PC-9 (cell line): ENCODE measurements at places on chromosomes 12 and 14. TPM values are rescaled to one million over a fixed set of nuclear protein-coding genes. Genes with fewer than 3 reads are reported as not detected.

- no peaks in the 10 kb centered on the region for H3K27me3 ChIP-seq
- no peak overlapping the region for H3K27ac ChIP-seq
- no peaks in the 10 kb centered on the region for H3K4me1 ChIP-seq
- no peak overlapping the region for H3K4me3 ChIP-seq
Observed at GRCh38 chr12:76260390-76260748, 87.8 kb downstream of the BBS10 start.

DNA sequence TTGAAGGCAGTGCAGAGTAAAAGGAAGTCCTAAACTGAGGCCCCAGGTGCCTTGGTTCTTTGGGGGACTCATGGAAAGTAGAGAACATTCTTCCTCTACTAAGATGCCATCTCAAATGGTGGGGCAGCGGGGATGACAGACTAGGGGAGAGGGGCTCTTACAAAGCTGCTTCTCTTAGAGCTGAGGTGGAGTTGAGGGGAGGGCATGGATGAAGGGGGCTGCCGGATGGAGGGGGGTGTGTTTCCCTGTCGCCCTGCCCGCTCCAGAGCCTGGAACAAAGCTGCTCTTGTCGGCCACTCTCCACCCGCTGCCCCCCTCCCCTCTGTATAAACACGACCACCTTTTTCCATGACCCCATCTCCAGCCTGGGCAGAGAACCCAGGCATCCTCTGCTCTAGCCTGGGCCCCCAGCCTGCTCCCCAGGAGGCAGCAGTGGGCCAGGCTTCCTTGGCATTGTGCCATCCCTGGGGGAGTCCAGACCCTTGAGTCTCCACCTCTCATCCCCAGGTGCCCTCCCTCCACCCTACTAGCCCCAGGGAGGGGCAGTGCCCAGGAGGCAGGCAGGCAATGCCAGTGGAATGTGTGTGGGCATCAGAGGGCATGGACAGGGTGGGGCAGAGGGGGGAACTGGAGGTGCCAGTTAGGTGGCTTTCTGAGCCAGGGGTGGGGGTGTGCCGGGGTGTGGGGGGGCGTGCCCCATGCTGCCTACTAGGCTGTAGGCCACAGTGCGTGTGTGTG is 1.7 kb downstream of the RARG start:
- H3K27ac ChIP-seq = peak overlapping the region; percentile 29; the same call in 1 of the 2 replicates
- peaks cover 64% of the 10 kb centered on the region for H3K4me1 ChIP-seq
- no peaks in the 10 kb centered on the region for H3K27me3 ChIP-seq
- H3K4me3 ChIP-seq = peak overlapping the region; percentile 100
- H3K36me3 ChIP-seq = peaks cover 10% of the 10 kb centered on the region; the same call in 1 of the 2 replicates
- peak; percentile 92 for DNase-seq

GRCh38 chr12:14613718-14614117 is 46.0 kb upstream of the PLBD1 start:
- H3K4me3 ChIP-seq = no peak overlapping the region
- H3K27me3 ChIP-seq = no peaks in the 10 kb centered on the region
- no peak overlapping the region for H3K27ac ChIP-seq
- no peak for DNase-seq
- no peaks in the 10 kb centered on the region for H3K4me1 ChIP-seq

- H3K27me3 ChIP-seq = no peaks in the 10 kb centered on the region
- no peak overlapping the region for H3K4me3 ChIP-seq
- DNase-seq = no peak
- peaks cover 36% of the 10 kb centered on the region for H3K4me1 ChIP-seq
Observed at GRCh38 chr12:89821896-89822295, 113.3 kb upstream of the ATP2B1 start.

GRCh38 chr14:33454707-33455106 is 496.2 kb downstream of the EGLN3 start:
- H3K27me3 ChIP-seq = no peaks in the 10 kb centered on the region
- no peak overlapping the region for H3K4me3 ChIP-seq
- no peak for DNase-seq
- no peaks in the 10 kb centered on the region for H3K4me1 ChIP-seq
- H3K27ac ChIP-seq = no peak overlapping the region

DNA sequence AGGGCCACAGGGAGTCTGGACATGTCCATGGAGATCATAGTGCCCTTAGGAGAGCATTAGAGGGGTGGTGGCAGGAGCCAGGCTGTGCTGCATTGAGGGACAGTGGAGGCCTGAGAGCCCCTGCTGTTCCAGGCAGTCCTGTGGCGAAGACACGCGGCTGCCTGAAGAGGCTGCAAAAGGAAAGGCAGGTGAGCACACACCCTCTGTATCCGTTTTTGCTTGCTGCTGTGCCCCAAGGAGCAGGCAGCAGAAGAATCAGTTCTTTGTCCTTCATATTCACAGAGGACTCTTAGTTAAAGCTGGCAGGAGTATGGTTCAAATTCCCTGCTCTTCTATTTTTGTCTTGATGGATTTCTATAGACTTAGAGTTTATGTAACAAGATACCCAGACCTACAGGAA is 4.5 kb downstream of the SLC35E3 start:
- DNase-seq = no peak
- H3K4me1 ChIP-seq = peaks cover 15% of the 10 kb centered on the region
- H3K27me3 ChIP-seq = no peaks in the 10 kb centered on the region

- peaks cover 31% of the 10 kb centered on the region for H3K36me3 ChIP-seq
- peak; percentile 90 for DNase-seq
- no peaks in the 10 kb centered on the region for H3K27me3 ChIP-seq
- H3K4me1 ChIP-seq = peaks cover 62% of the 10 kb centered on the region
Observed at GRCh38 chr14:73723797-73724661, 9.8 kb upstream of the PNMA1 start.

DNA sequence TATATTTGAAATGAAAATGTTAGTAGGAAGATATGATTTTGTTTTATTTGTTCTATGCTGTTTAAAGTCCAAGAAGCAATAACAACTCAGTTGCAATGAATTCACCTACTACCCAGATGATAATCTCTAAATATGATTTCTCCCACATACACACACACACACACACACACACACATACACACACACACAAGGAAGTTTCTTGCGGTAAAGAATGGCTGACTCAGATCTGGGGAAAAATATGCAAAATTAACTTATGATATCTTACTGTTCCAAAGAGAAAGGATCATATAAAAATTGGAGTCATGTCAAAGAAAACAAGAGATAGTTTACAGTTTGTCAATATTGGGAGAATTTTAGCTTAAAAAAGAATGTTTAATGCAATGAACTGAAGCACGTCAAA is 456.7 kb downstream of the SLC16A7 start:
- no peak overlapping the region for H3K27ac ChIP-seq
- no peaks in the 10 kb centered on the region for H3K4me1 ChIP-seq
- no peak overlapping the region for H3K4me3 ChIP-seq
- H3K36me3 ChIP-seq = no peaks in the 10 kb centered on the region
- no peaks in the 10 kb centered on the region for H3K27me3 ChIP-seq
- DNase-seq = no peak

DNA sequence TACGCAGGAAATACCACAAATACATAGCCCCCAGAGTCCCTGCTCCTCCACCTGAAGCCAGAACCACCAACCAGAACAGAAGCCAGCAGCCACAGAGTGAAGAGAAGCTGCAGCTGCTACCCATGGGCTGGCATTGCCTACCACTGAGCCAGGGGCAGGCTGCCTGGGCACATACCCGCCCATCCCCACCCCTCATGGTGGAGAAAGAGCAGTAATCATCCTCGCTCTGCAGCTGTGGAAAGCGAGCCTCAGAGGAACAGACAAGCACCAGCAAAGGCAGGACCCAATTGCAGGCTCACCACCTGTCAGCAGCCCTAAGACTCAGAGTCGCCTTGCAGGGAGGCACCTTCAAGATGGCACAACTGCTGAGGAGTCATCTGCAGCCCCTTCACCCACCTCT is 11.2 kb upstream of the CD9 start:
- H3K36me3 ChIP-seq = no peaks in the 10 kb centered on the region
- no peaks in the 10 kb centered on the region for H3K27me3 ChIP-seq
- DNase-seq = no peak
- no peak overlapping the region for H3K4me3 ChIP-seq
- no peak overlapping the region for H3K27ac ChIP-seq
- peaks cover 13% of the 10 kb centered on the region for H3K4me1 ChIP-seq

GRCh38 chr14:70080076-70080475 is 108.7 kb downstream of the SLC8A3 start:
- peaks cover 43% of the 10 kb centered on the region for H3K27me3 ChIP-seq
- H3K4me1 ChIP-seq = no peaks in the 10 kb centered on the region
- no peak for DNase-seq
- no peak overlapping the region for H3K4me3 ChIP-seq
- no peaks in the 10 kb centered on the region for H3K36me3 ChIP-seq
- H3K27ac ChIP-seq = no peak overlapping the region

GRCh38 chr12:9792961-9793617 is 32.4 kb upstream of the CD69 start:
- H3K4me1 ChIP-seq = peaks cover 48% of the 10 kb centered on the region
- H3K36me3 ChIP-seq = no peaks in the 10 kb centered on the region
- no peak overlapping the region for H3K4me3 ChIP-seq

GRCh38 chr14:21038441-21039422 is 3.4 kb upstream of the RNASE7 start:
- DNase-seq = no peak
- peaks cover 5% of the 10 kb centered on the region for H3K4me1 ChIP-seq
- H3K27ac ChIP-seq = no peak overlapping the region
- H3K4me3 ChIP-seq = no peak overlapping the region
- H3K27me3 ChIP-seq = no peaks in the 10 kb centered on the region; the same call in 1 of the 2 replicates
- H3K36me3 ChIP-seq = no peaks in the 10 kb centered on the region

DNA sequence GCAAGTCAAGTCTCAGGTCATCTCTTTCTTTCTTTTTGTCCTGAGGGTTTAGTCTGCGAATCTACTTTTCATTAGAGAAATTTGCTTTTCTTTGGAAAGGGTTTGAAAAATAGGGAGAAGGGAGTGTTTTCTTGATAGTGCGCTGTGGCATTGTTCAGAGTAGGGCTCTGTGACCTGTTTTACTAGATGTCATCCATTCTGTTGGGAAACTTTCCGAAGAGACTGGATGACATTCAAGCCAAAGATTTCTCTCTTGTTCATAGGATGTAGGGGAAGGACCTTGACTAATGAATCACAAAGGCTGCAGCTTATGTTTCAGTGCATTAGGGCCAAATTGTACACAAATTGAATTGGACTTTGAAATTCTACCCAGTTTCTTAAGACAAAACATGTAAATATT is 14.7 kb downstream of the DLST start:
- H3K4me1 ChIP-seq = no peaks in the 10 kb centered on the region
- H3K4me3 ChIP-seq = no peak overlapping the region

- DNase-seq = no peak
- H3K4me1 ChIP-seq = no peaks in the 10 kb centered on the region
- H3K4me3 ChIP-seq = no peak overlapping the region
- H3K27me3 ChIP-seq = no peaks in the 10 kb centered on the region
- no peaks in the 10 kb centered on the region for H3K36me3 ChIP-seq
- no peak overlapping the region for H3K27ac ChIP-seq
Observed at GRCh38 chr12:62098132-62098531, 162.1 kb upstream of the USP15 start.

GRCh38 chr12:9948606-9949296 is 16.6 kb upstream of the CLEC2A start:
- no peaks in the 10 kb centered on the region for H3K36me3 ChIP-seq
- no peaks in the 10 kb centered on the region for H3K4me1 ChIP-seq
- no peaks in the 10 kb centered on the region for H3K27me3 ChIP-seq
- no peak overlapping the region for H3K27ac ChIP-seq
- no peak for DNase-seq

DNA sequence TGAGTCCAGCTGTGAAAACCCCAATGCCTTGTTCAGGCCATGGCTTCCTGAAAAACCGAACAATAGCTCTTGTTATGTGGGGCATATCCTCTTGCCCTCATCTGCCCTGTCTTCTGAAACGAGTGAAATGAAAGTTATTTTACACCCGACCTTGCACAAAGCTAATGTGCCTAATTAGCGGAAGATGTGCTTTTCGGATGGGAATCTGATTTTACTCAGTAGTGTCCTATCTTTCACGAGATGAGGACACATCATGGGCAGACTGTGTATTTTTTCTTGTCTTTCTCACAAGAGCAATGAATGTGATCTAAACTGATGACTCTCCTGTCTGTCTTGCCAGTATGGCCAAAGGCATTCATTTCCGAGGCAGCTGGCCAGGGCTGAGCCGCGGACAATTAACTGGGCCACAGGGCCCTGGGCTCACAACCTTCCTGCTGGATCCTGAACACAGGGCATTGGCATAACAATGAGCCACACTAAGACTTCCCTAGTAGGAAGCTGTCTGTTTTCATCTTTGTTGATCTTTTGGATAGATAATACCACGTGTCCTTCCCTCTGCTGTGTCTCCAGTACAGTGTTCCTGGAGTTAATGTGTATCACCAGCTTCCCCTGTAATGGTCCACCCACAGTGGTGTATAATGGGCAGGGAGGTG is 86.0 kb upstream of the HIF1A start:
- no peaks in the 10 kb centered on the region for H3K27me3 ChIP-seq
- H3K4me3 ChIP-seq = no peak overlapping the region
- peak; percentile 34 for DNase-seq
- no peak overlapping the region for H3K27ac ChIP-seq
- H3K36me3 ChIP-seq = no peaks in the 10 kb centered on the region

MYO1H gene
- total RNA-seq = not detected in 2 replicates

DIO3 gene
- total RNA-seq = 0.26 TPM in 1 of 2 replicates, not detected in the other

MUCL1 gene
- total RNA-seq = not detected in 2 replicates

MYL2 gene
- total RNA-seq = not detected in 2 replicates

MGST1 gene
- 750 and 766 TPM in 2 replicates for total RNA-seq

GZMH gene
- total RNA-seq = not detected in 2 replicates
